ENCODE measurements at places on chromosomes 13 and 19.

DNA sequence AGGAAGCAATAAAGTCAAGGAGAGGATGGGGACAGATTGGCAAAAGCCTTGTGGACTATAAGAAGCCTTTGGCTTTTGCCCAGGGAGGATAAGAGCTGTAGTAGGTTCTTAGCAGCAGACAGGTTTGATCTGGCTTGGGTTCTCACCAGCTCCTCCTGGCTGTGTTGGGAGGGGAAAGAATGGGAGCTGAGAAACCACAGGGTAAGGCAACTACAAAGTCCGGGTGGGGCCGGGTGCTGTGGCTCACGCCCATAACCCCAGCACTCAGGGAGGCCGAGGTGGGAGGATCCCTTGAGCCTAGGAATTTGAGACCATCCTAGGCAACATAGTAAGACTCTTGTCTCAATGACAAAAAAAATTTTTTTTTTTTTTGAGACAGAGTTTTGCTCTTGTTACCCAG, 20.6 kb downstream of the NECTIN2 start:
- no peak for ATAC-seq

DNA sequence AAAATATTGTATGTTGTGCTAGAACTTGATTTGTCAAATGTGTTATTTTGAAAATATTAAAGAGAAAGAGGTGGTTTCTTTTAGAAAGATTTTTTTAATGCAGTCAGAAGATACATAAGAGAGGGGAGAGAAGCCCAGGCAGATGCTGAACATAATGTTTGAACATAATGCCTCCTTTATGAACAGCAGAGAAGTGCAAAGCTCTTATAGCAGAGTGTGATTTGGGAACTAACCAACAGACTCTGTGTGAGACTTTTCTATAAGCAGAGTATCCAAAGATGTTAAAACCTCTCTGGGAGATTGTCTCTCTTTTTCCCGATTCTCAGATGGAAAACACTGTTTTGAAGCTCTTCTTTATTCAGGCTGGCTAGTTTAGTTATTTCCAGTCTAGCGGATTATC, 1274.1 kb upstream of the SPRY2 start:
- no peak for ATAC-seq

DNA sequence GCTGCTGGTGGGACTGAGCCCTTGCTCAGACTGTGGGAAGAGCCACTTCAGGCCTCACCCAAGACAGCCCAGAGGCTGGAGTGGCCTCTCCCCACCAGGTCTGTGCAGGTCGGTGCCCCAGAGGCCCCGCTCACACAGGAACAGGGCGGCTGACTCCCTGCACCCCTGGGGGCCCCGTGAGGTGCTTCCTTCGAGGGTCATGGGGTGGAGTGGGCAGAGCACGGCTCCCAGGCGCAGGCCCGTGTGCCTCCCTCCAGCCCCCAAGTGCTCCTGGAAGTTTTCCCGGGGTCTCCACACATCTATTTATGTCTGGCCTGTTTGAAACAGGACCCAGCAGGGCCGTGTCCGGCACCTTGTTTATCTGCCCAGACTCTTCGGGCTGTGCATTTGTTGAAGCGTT, 9.5 kb upstream of the TMEM255B start:
- ATAC-seq = no peak

- ATAC-seq = peak; percentile 8
These were observed 26.7 kb upstream of the NANOS3 start for GRCh38 chr19:13849991-13850909.

- ATAC-seq = peak; percentile 25
These were observed 181.3 kb downstream of the PCDH9 start for GRCh38 chr13:67048821-67049150.

- no peak for ATAC-seq
These were observed 8.3 kb downstream of the COL4A1 start for GRCh38 chr13:110298505-110299282.

DNA sequence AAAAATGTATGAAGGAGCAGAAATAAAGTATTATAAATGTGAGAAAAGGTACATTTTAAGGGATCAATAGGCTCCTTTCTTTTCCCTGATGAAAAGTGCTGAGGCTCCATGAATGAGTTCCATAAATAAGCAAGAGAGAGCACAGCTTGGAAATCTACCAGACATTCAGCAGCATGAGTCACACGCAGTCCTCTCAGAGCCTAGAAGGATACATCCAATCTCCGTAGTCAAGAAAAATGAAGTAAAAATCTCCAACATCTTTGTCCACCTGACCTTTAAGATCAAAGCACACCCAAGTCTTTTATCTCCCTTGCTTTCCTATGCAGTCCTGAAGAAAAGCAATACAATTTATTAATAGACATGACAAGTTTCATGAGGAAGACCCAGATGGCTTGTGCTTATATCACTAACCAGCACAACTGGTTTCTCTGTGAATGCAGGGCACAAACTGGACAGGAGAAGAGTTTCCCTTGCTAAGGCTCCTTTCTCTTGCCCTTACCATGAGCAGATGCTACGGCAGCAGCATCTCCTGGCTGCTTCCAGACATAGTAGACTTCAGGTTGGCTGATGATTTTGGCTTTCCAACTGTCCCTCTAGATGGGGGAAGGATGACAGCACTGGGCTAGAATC, 730.8 kb downstream of the EFNB2 start:
- ATAC-seq = peak; percentile 67

- ATAC-seq = no peak
These were observed 14.6 kb downstream of the CBLC start for GRCh38 chr19:44792281-44792680.

GRCh38 chr13:50161052-50161451, 145.8 kb downstream of the KCNRG start:
- no peak for ATAC-seq

- no peak for ATAC-seq
These were observed 83.7 kb downstream of the NUFIP1 start for GRCh38 chr13:44905556-44905955.

DNA sequence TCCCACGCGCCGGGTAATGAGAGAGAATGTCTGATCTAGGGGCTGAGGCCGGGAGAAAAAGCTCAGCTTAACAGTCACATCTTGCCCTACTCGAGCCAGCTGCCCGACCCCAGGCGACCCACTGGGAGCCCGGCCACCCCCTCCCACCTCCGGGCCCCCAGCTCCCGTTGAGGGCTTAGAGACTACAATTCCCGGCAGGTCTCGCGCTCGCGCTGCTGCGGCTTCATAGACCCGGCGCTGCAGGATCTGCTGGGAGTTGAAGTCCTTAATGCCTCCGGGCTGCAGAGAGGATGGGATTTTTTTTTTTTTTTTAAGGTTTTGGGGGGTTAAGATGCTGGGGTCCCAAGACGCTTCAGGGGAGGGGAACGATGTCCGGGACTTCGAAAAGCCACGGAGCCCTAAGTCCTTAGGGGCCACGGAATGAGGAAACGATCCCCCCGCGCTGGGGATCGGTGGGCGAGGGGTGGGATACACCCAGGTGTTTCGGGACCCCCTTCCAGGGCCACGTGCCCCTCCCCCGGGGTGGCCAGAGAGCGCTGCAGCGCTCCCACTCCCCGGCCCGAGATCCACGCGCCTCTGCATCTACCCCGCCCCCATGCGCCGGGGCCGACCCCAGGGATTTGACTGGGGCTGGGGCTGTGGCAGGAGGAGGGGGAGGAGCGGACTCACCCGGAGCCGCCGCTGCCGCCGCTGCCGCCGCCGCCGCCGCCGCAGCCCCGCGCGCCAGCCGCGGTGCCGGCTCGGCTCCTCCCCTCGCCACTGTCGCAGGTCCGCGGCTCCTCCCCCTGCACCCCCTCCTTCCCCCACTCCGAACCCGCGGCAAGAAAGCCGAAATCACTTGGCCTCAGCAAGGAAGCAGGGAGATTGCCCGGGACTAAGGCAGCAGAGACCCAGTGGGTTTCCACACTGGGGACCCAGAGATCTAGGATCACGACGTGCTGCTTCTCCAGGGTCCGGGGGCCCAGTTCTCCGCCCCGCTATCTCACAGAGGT, at the start of gene SYT3:
SYT3 (minus strand) TSS at position 761 of the 992 bp plus-strand sequence. CDS start 2,470 bp downstream, outside the sequence.
- peak; percentile 97 for ATAC-seq

GRCh38 chr13:50893211-50893852, 16.3 kb upstream of the RNASEH2B start:
- peak; percentile 95 for ATAC-seq

GRCh38 chr19:2469102-2469914, 6.6 kb upstream of the GADD45B start:
- ATAC-seq = peak; percentile 50

GRCh38 chr19:7739211-7739755, 7.4 kb upstream of the CLEC4G start:
- ATAC-seq = no peak

DNA sequence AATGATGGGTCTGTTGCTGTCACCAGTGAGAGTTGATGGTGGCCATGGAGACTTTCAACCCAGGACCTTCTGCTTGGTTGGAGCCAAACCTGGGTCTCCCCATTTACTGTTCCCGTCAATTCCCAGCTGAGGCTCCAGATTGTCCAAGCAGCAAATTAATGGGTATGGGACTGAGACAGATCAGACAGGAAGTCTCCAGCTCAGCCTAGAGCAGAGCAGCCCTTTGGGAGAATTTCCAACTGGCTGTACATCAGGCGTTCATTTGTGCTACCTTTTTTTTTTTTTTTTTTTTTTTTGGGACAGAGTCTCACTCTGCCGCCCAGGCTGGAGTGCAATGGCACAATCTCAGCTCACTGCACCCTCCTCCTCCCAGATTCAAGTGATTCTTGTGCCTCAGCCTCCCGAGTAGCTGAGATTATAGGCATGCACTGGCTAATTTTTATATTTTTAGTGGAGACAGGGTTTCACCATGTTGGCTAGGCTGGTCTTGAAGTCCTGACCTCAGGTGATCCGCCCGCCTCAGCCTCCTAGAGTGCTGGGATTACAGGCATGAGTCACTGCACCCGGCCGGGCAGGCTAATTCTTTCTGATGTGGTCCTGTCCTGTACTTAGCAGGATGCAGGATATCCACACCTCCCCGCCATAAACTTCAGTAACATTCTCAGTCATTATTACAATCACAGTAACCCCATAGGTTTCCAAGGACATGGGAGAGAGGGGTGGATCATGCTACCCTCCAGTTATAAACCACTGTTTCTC, 9.3 kb downstream of the MAP3K10 start:
- peak; percentile 38 for ATAC-seq

GRCh38 chr13:27044837-27045570, 126.6 kb downstream of the USP12 start:
- no peak for ATAC-seq

DNA sequence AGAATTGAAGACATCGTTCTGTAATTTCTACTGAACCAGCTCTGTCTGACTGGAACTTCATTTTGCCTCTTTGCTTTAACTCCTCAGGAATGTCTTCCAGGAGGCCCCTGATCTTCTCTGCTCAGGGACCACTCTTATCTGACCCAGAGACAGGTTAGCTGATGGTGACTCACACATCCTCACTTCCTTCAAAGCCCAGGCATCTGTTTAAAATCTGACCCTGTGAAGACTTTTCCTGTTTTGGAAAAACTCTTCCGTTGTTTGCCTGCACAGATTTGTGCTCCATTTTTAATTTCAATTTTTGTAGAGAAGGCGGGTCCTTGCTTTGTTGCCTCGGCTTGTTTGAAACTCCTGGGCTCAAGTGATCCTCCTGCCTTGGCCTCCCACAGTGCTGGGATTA, 1.6 kb downstream of the ARL11 start:
- peak; percentile 40 for ATAC-seq

- ATAC-seq = no peak
These were observed 14.0 kb downstream of the CD70 start for GRCh38 chr19:6576869-6577475.

DNA sequence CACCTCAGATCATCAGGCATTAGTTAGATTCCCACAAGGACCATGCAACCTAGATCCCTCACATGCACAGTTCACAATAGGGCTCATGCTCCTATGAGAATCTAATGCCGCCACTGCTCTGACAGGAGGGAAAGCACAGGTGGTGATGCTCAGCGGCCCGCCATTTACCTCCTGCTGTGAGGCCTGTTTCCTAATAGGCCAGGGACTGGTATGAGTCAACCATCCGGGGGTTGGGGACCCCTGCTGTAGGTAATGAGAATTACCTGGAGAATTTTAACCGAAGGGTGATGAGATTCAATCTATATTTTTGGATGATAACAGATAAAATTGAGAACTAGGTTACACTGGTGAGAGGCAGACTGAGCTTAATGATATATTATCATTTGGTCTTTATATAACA, 101.4 kb downstream of the LACC1 start:
- ATAC-seq = no peak

- ATAC-seq = no peak
These were observed 314.7 kb downstream of the ITGBL1 start for GRCh38 chr13:101767131-101767530.

- no peak for ATAC-seq
These were observed 470.7 kb upstream of the SLITRK1 start for GRCh38 chr13:84352946-84353345.

- ATAC-seq = no peak
These were observed 476.2 kb downstream of the KLF12 start for GRCh38 chr13:73657821-73658540.

DNA sequence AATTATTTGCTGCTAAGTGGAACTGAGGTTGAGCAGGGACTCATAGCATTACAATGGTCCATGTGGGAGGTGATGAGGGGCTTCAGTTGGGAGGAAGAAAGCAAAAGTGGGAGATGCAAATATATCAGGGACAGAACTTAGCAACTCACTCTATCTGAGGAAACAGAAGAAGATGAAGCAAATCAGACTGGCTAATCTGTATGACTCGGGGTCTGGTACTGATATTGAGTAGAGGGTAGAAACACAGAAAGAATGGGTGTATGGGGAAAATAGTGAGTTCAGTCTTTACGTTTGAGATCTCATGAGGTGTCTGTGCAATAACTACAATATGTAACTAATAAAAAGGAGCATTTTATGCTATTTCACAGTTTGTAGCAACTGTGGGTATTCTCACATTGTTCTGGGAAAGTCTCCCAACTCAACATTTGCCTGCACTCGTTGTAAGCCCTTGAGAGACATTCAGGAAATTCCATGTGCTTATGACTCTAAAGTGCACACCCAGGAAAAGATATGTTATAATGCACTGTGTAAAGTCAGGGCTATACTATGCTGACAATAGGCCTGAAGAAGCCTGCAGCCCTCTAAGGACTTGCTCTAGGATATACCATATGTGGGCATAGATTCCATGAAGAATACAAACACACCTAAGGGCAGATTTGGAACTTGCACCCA, 183.5 kb downstream of the SPRY2 start:
- ATAC-seq = no peak

DNA sequence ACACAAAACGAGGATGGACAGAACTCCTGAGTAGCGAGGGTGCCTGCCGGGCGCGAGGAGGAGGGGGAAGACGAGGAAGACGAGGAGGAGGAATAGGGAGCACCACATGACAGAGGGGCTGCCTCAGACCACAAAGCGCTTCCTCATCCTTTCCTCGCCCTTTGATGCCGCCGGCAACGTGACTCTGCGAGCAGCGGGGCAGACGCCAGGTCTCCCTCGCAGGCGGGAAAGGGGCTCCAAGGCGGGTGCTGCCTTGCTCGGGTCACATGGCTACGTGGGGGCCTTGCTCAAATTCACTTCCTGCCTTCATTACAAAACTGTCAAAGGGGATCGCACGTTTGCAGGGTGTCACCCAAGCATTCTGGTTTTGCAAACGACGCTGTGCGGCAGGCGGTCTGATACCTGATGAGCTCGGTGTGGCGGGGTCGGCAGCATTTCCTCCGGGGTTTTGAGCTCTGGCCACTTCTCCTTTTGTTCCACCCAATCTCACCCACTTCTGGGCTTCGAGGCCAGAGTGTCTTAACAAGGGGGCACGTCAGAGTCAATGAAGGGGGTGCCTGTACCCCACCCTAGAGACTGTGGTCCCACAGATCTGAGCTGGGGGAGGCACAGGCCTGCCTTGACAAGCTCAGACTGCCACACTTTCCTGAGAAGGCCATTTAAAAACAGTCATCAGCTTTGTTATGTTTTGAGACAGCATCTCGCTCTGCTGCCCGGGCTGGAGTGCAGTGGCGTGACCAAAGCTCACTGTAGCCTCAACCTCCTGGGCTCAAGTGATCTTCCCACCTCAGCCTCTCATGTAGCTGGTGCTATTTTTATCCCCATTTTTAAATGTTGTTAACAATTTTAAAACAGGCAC, 14.9 kb downstream of the MAP2K2 start:
- ATAC-seq = no peak
